Ascending aorta (tissue), 2 donors: ENCODE measurements at places on chromosomes 4 and X.

DNA sequence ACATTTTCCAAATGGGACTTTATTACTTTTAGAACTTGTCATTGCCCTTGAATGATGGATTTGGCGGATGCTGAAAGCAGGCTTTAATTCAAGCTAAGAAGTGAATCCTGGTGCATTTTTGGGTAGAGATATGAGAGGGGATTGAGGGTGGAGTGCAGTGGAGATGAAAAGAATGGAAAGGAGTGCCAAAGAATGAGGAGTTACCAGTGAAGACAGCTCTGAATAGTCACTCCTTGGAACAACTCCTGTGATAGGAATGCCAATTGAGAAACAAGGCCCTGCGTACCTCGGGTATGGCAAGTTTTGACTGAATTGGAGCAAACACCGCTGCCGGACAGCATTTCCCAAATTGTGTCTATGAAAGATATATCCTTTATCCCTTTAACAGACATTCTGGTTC lies 36.5 kb upstream of the ETNPPL start:
- DNase-seq = no peak

GRCh38 chr4:100869276-100869675 lies 351.5 kb upstream of the EMCN start:
- DNase-seq = no peak

- DNase-seq = no peak
Observed at GRCh38 chrX:150219374-150220185, 143.5 kb upstream of the MAMLD1 start.

- DNase-seq = no peak
Observed at GRCh38 chrX:68868316-68868715, 39.5 kb downstream of the EFNB1 start.

GRCh38 chrX:84715315-84715714 lies 213.1 kb upstream of the HDX start:
- no peak for DNase-seq

GRCh38 chr4:128284317-128284716 lies 3.3 kb downstream of the PGRMC2 start:
- DNase-seq = no peak

DNA sequence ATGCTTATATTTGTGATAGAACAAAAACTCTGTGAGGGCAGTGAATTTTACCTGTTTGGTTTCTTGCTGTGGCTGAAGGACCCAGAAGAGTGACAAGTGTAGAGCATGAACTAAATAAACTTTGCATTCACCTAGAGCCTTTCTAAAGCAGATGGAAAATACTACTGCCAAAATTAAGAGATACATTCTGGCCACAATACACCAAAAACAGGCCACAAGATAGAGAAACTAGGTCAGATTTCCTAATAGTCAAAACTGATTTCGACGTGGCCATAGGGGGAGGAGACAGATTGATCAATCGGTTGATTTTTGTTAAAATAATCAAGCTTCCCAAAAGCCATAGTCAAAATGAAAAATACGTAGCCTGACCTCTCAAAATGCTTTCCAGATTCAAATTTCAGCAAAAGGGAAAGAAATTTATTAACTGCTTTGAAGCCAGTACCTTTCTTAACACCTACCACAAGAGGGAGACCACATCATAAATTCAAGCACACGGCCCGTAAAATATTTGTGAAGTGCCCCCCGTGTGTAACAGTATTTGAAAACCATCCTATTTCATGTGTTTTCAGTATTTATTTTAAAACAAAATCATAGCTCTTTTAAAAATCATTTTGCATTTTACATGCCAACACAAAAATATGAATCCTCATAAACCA lies 132.4 kb downstream of the CORIN start:
- no peak for DNase-seq

- DNase-seq = no peak
Observed at GRCh38 chrX:103415528-103415927, 39.2 kb downstream of the BEX3 start.

- no peak for DNase-seq
Observed at GRCh38 chr4:150211799-150212445, 133.7 kb downstream of the DCLK2 start.

GRCh38 chr4:129077326-129077725 lies 16.0 kb downstream of the SCLT1 start:
- no peak for DNase-seq

- no peak for DNase-seq
Observed at GRCh38 chrX:2638279-2638678, 52.8 kb upstream of the CD99 start.

GRCh38 chr4:123624959-123625358 lies 228.4 kb downstream of the SPRY1 start:
- no peak for DNase-seq

DNA sequence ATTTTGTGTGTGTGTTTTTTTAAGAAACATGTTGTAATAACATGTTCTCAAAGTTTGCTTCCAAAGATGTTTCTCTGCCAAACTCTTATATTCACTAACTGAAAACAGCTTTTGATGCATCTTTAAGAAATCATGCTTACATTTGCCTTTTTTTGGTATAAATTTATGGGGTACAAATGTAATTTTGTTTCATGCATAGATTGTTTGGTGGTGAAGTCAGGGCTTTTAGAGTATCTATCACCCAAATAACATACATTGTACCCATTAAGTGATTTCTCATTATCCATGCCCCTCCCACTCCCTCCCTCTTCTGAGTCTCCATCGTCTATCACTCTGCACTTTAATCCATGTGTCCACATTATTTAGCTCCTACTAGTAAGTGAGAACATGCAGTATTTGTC lies 30.8 kb downstream of the SPINK2 start:
- DNase-seq = no peak

DNA sequence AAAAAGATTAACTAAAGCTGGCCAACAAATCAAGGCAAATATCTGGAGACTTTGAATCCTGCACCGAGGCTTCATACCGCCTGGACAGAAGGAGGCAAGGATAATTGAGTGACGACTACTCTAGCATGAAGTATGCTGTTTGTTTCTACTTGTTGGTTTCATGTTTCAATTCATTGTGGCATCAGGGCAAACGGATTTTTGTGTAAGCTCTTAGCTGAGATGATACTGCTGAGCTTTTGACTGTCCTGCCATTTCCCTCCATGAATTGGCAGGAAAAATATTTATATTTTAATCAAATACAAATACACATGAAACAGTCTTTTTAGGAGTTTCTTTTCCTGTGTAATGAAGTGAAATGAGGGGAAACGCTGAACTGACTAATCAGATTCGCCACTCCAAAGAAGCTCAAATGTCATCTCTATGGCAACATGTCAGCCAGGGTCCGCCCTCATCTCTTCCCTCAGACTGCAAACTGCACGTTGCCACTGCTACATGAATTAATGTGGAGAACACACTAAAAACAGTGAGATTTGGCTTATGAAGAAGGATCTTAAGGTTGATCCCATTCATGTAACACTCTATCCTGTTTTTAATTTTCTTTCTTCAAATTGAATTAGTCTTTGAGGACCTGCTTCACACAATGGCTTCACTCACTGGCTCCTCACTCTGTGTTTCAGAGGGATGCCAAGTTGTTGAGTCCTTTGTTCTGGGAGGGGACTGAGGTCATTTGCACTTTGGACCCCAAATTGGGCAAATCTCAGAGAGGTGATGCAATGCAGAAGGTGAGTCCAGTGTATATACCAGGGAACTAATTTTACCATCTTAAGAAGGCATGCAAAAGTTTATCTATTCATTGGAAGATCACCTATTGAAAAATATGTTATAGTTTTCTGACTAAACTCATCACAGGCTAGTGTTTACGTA lies 149.6 kb upstream of the MID1 start:
- DNase-seq = no peak

DNA sequence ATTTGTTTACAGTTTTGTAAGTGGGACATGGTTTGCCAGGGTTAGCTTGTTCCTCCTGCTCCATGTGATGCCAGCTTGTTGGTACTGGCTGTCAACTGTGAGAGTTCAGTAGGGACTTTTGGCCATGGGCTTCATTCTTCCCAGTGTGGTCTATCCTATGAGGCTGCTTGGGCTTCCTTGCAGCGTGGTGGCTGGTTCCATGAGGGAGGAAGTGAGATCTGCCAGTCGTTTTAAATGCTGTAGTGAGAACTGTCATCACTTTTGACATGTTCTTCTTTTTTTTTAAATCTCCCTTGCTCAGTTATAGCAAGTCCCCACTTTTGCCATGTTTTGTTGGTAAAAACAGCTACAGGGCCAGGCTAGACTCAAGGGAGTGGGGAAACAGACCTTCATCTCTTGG lies 15.9 kb downstream of the NSD2 start:
- no peak for DNase-seq

DNA sequence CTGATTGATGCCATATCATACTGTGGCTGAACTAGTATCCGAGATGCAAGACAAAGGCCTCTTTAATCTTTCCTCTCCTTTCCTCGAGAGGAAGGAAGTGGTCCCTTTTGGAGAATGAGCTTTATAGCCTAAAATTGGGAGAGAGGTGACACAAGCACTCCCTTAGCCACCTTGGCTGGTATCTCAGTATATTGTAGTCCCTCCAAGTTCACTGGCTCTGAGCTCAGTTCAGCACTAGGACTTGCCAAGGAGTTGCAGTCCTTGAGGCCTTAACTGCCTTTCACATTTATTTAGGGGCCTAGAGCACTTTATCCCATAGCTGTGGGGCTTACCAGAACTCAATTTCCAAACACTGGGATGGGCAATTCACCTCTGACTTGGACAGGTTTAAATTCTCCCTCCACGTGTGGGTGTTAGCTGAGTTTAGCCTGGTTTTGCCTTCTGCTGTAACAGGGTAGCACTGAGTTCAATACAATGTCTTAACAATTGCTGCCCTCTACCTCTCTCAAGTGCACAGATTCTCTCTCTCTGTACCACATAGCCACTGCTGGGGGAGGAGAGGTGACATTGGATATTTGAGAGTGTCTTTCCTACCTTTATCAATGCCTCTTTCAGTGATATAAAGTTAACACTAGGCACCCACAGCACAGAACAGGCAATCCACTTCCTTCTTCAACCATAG lies 216.4 kb downstream of the TECRL start:
- DNase-seq = no peak

DNA sequence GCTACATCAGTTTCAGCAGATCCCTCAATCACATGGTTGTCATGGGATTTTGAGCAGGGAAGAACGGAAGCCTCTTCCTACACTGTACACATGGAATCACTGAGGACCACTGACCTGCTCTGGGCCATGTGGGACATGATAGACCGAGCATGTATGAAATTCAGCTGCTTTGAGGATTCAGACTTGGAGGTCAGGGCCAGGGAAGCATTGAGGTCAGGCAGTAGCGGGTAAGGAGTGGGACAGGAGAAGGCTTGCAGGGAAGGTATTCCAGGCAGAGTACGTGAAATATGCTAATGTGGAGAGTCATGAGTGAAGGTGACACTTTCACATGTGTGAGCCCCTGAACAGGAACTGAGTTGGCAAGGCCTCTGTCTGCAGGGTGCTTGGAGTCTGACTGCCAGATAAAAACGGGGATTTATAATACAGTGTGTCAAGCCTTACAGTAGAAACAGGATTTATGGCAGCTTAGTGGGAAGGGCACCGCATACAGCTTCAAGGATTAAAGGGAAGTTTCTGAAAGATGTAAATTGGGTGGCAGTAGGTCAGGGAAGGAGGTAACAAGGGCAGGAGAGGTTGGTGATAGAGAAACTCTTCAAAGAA lies 111.7 kb downstream of the STK32B start:
- DNase-seq = no peak

GRCh38 chr4:3108211-3108610 lies 33.7 kb downstream of the HTT start:
- no peak for DNase-seq

GRCh38 chr4:25307596-25307995 lies 5.0 kb upstream of the ZCCHC4 start:
- no peak for DNase-seq

- DNase-seq = no peak
Observed at GRCh38 chr4:102343964-102344519, 1.2 kb downstream of the SLC39A8 start.

GRCh38 chrX:103338663-103339062 lies 8.6 kb downstream of the TCEAL7 start:
- no peak for DNase-seq

DNA sequence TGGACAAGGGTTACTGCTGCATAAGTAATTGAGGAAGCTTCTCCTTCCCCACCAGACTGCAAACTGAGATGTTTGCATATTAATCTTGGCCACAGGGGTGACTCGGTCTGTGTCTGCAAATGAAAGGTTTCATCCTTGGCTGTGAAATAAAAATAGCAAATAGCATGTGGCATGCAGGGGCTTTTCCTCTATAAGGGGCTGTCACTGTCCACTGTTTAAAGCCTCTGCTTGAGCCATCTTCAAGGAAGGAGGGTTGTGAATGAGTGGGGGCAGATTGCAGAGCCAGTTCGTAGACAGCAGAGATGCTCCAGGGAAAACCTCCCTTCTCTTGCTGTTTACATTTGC lies 33.3 kb downstream of the TMSB4X start:
- DNase-seq = no peak

DNA sequence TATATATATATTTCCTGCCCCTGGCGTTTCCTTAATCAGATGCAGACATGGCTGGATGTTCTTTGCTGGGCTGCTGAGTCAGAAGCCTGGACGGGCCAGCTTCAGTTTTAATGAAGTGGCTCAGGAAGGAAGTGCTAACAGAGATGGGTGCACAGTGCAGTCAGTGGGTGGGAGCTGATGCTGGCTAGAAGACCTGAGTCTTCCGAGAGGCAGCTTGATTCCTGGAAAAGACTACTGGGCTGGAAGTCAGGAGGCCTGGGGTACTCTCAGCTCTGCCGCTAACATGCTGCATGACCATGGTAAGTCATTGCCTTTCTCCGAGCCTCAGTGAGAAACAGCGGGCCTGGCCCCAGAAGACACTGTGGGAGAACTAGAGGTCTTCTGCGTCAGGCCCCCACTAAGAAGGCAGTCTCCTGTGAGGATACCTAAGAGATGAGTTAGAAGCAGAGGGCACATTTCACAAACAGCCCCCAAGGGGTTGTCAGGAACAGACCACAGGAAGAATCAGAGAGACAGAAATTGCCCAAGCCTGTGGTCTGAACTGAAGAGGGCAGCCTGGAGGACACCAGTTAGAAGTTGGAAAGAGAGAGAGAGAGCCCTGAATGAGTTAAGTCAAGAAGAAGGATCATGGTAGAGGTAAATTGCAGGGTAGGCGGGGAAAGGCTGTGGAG lies 8.3 kb upstream of the CD40LG start:
- no peak for DNase-seq

DNA sequence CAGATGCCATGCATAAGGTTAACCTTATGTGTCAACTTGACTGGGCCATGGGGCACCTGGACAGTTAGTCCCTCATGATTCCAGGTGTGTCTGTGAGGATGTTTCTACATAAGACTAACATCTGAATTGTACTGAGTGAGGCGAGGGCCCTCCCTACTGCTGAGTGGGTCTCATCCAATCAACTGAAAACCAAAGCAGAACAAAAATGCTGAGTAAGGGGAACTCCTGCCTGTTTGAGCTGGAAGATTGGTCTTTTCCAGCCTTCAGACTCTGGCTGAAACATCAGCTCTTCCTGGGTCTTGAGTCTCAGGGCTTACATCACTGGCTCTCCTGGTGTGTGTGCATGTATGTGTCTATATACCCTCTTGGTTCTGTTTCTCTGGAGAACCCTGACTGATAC lies 13.8 kb downstream of the NELFA start:
- DNase-seq = no peak

GRCh38 chr4:141513866-141514265 lies 122.5 kb upstream of the IL15 start:
- no peak for DNase-seq

- DNase-seq = no peak
Observed at GRCh38 chr4:24024605-24025004, 134.8 kb upstream of the PPARGC1A start.
